ENCODE measurements at places on chromosomes 2 and 18. TPM values are rescaled to one million over a fixed set of nuclear protein-coding genes. Genes with fewer than 3 reads are reported as not detected.

GRCh38 chr2:215961981-215962380 lies 51.4 kb downstream of the MREG start:
- DNase-seq: no peak

DNA sequence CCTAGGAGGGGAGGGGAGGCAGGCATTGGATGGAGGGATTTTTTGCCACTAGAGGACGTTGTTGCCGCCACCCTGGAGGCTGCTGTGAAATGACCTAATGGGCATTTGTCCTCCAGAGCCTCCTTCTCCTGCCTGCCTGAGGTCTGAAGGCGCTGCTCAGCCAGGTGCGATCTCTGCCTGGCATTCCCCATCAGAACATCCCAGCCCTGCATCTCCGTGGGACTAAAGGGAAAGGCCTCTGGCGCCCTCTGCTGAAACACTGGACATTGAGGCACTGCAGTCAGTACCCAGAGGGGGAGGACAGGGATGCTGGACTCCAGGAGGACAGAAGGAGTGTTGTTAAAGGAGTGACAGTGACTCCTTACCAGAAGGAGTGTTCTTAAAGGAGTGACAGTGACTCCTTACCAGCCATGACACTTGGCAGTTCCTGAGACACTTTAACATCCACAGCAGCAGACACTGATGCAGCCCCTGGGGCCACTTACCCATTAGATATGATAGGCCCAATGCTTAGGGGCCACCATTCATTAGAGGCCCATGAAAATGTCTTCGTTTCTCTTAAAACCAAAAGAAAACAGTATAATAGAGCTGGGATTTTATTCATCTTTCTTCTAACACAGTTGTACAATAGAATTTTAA lies 17.0 kb downstream of the THNSL2 start:
- DNase-seq: no peak

GRCh38 chr18:12692206-12692605 lies 10.3 kb downstream of the CEP76 start:
- DNase-seq: no peak

- no peak for DNase-seq
These were observed 82.3 kb downstream of the COL3A1 start for GRCh38 chr2:189056200-189057106.

DNA sequence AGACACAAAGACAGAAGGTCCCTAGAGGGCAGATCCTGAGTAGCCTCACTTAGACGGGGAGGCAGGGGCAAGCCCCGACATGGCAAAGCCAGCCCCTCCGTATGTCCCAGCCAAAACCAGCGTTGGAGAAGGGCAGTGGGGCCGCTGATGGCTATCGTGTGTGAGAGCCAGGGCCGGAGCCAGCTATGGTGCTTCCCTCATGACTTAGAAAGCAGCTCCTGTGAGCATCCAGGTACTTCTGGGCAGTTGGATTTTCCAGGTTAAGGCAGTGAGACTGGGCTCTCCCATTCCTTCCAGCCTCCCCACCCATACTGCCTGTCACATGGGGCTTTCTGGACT lies 31.2 kb upstream of the ROCK2 start:
- no peak for DNase-seq

GRCh38 chr2:176516051-176516602 lies 246.9 kb downstream of the MTX2 start:
- no peak for DNase-seq

DNA sequence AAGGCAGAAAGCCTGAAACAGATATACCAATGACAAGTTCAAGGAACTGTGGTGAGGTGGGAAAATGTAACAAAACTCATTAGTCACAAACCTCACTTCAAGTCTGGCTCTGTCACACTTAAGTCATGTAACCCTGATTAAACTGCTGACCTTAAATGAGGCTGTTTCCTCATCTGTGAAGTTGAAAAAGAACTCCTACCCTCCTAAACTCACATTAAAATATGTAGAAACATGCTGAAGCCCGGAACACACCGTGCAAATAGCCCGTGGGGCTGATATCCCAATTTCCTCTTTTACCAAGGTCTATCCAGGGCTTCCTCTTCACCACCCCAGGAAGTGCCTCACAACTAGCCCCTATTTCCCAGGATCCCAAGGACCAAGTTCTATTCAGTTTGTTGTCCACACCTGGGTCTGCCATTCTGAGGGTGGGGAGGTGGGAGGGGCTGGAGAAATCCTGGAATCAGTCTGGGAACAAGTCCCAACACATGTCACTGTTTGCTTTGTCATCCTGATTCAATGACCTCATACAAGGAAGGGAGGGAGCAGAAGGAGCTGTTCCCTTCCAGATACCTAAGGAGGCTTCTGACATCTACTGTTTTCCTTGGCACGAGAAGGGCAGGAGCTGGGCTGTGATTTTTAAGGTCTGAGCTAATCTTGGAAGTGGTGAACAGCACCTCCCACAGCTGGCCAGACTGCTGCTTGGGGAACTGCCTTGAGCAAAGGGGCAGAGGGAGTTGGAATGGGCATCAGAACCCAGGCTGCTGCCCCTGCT lies 42.3 kb downstream of the SLC4A1AP start:
- DNase-seq: peak; percentile 89

DNA sequence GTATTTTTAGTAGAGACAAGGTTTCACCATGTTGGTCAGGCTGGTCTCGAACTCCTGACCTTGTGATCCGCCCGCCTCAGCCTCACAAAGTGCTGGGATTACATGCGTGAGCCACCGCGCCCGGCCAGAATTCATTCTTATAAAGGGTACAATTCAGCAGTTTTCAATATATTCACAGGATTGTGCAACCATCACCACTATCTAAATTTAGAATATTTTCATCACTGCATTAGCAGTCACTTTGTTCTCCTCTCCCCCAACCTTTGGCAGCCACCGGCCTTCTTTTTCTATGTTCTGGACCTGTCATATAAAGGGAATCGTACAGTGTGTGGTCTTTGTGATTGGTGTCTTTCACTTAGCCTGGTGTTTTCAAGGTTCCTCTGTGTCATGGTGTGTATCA lies 40.7 kb downstream of the TCF7L1 start:
- DNase-seq: peak; percentile 69

- no peak for DNase-seq
These were observed 80.0 kb downstream of the EXOC6B start for GRCh38 chr2:72745679-72746368.

- DNase-seq: no peak
These were observed 878.4 kb downstream of the CPS1 start for GRCh38 chr2:211434773-211435172.

DNA sequence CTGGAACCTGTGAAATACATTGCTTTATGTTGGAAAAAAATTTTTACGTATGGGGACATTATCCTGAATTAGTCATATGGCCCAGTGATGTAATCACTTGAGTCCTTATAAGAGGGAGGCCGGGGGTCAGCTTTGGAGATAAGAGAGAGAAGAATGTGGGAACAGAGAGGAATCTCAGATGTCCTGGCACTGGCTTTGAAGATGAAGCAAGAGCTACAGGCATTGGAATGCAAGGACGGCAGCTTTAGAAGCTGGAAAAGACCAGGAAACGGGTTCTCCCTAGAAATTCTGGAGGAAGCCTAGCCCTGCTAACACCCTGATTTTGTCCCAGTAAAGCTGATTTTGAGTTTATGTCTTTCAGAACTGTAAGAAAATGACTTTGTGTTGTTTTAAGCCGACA lies 1129.9 kb upstream of the GYPC start:
- DNase-seq: no peak

DNA sequence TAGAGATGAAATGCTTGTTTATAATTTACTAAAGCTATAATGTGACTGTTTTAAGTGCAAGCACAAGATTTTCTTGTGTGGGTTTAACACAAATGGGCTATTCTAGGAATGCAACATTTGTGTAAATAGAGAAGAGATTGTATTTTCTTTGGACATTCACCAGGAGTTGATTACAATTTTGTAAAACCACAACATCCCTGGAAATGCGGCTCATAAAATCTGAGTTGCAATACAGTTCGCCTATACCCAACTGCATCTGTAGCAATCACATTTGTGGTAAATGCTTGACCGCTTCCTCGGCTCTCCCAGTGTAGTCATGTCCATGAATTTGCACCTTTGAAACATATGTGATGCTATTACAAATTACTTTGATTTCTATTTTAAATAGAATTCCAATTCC lies 348.7 kb upstream of the CDH20 start:
- DNase-seq: no peak

DNA sequence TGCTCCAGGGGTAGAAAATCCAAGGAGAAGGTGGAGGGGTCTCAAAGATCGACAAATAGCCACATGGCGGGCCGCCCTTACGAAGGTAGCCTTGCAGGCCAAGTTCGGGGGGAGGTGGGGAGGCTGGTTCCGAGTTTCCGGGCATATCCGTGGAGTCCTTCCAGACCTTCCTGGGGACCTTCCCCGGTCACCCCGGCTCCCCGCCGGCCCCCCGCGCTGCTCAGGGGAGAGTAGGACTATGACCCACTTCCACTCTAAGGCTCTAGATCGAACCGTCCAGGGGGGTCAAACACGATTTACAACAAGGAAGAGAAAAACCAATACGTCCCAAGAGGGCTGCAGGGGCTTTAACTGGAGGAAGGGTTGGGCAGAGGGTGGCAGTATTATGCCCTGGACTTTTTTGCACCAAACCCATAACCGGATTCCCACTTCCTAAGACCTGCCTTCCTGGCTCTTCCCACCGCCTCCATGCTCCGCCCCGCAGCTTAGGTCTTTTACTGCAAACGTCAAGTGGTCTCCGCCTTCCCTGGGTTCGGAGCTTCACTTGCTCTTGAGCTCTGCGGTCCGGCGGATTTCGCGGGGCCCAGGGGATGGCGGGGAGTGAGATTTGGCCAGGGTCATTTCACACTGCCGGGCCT lies 779 bp upstream of the LYPD6 start:
- DNase-seq: no peak

- DNase-seq: no peak
These were observed 42.7 kb upstream of the ACTR3 start for GRCh38 chr2:113847144-113847543.

- DNase-seq: no peak
These were observed 88.9 kb upstream of the CYP26B1 start for GRCh38 chr2:72236445-72237067.

GRCh38 chr18:24397131-24397693 lies 412 bp downstream of the OSBPL1A start:
- peak; percentile 80 for DNase-seq

DNA sequence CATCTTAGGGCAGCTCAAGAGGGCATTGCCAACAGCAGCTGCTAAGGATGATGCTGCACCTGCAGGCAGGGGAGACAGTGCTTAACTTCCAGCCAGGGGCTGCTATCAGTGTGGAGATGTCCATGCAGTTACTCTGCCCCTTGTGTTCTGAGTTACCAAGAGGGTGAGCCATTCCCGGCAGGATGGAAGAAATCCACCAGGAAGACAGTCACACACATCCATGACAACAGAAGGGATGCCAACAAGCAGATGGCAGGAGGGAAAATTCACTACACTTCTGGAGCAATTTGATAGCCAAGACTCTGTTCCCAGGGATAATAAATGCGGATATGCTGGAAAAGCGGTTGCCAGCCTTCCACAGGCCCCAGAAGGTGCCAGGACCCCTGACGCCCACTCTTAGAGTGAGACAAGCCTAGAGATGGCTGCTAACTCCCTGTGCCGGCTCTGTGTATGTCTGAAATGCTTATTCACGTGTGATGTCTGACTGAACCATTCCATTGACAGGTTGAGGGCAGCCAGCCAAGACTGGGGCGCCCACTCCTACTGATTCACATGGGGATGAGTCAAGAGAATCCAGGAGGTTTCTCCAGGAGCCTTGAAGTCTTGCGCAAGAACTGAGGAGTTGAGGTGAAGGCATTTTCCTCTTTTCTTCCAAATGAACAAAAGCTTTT lies 24.5 kb downstream of the LOXHD1 start:
- DNase-seq: no peak

- DNase-seq: no peak
These were observed 2.6 kb upstream of the IL36A start for GRCh38 chr2:113002677-113003076.

DNA sequence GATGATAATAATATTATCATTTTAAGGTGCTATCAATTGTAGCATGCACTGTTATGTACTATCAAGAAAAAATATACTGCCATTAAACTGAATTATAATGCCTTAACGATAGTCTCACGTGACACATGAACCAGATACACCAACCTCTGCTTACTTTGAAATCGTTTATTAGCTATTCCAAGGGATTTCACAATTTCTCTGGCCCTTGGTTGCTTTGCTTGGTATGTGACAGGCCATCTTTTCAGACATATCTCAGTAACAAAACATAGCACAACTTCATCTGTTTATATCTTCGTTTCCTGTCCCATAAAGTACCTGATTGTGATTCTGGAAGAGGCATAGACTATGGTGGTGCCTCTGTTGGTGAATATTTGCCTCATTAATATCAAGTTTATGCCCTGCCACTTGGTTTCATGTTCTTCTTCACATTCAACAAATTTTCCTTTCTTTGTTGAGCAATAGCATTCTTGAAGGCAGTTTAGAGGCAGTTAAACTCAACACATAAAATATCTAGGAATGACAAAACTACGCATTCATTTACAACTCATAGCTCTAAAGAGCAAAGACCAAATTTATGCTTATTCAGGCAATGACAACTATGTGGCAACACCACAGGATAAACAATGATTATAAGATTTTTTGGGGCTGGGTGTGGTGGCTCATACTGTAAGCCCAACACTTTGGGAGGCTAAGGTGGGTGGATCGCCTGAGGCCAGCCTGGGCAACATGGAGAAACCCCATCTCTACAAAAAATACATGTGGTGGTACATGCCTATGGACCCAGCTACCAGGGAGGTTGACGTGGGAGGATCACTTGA lies 84.3 kb downstream of the MCFD2 start:
- no peak for DNase-seq

- DNase-seq: no peak
These were observed 141.3 kb downstream of the AFF3 start for GRCh38 chr2:100000915-100001707.

GRCh38 chr2:226771067-226771466 lies 28.6 kb downstream of the IRS1 start:
- DNase-seq: no peak

DNA sequence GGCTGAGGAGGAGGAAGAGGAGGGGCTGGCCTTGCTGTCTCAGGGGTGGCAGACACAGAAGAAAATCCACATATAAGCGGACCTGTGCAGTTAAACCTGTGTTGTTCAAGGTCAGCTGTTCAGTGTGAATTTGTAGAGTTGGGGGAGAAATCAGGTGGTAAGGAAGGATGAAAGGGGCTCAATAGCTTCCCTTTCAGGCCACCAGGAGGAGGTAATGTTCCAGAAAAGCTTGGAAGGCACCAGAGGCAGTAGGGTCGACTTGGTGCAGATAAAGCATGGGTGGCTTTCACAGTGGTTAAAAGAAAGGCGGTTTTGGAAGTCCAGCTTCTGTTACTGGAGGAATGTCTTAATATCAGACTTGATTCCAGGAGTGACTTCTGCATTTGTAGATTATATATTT lies 167.4 kb downstream of the THSD7B start:
- no peak for DNase-seq

- DNase-seq: no peak
These were observed 96.7 kb upstream of the LMAN1 start for GRCh38 chr18:59455728-59456276.

GRCh38 chr2:170115501-170116229 lies 62.3 kb upstream of the MYO3B start:
- no peak for DNase-seq

- no peak for DNase-seq
These were observed 583.2 kb upstream of the ID2 start for GRCh38 chr2:8098476-8099266.

The HTR2B gene
- 4.9 TPM for total RNA-seq

The CSRNP3 gene
- 3.1 TPM for total RNA-seq

The MAP3K19 gene
- total RNA-seq: not detected

The FEV gene
- total RNA-seq: not detected

The RBM45 gene
- total RNA-seq: 13.9 TPM

The GTF3C2 gene
- 36.9 TPM for total RNA-seq

The CFAP65 gene
- not detected for total RNA-seq

The HOXD12 gene
- not detected for total RNA-seq

The COL5A2 gene
- 123 TPM for total RNA-seq

The NEDD4L gene
- 11.3 TPM for total RNA-seq

The RAB10 gene
- 86.1 TPM for total RNA-seq

The STAMBP gene
- 32.4 TPM for total RNA-seq

The C1QL2 gene
- not detected for total RNA-seq

All from posterior vena cava (tissue), 2 donors.